Stimulated activated CD4-positive, alpha-beta T cell treated with anti-CD3 and anti-CD28 coated beads, Interleukin-1b, Interleukin-23, amount 100 ng/mL, for 1 hour (primary cell): ENCODE measurements at places on chromosomes 3 and 15.

GRCh38 chr3:174342941-174343501, 516.1 kb upstream of the NAALADL2 start:
- no peak for DNase-seq

DNA sequence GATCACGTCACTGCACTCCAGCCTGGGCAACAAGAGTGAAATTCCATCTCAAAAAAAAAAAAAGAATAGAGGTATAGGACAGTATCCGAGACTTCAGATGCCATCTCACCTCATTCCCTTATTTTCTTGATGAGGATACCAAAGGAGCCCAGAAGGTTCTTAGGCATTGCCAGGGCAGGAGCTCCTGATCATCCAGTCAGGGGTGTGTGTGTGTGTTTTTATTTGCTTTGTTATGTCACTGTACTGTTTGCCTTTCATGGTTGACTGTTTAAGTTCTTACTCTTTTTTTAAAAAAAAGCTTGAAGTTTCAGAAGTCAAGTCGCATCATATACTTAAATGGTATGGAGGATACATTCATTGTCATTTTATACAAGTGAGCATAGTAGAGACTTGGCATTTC, 140.0 kb upstream of the BHLHE40 start:
- DNase-seq = no peak

- no peak for DNase-seq
These were observed 80.6 kb upstream of the PRR20G start for GRCh38 chr3:127368186-127369032.

- no peak for DNase-seq
These were observed 19.2 kb downstream of the CHSY1 start for GRCh38 chr15:101232677-101233076.

DNA sequence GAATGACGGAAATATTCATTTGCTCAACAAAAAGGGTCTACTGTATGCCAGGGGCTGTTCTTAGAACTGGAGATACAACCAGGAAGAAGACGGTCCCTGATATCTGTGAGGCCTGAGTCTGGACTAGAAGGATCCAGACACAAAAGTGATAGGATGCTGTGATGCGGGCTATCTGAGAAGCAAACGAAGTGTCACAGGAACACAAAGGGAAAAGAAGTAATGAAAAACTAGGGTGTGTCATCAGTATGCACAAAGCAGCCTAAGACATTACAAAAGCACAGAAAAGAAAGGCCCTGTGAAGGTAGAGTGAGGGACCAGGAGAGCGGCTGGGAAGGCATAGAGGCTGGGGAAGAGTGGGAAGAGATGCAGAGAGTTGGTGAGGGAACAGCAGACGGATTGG, 63.3 kb upstream of the C3orf80 start:
- no peak for DNase-seq

- no peak for DNase-seq
These were observed 286.7 kb upstream of the TGFBR2 start for GRCh38 chr3:30319713-30320112.

DNA sequence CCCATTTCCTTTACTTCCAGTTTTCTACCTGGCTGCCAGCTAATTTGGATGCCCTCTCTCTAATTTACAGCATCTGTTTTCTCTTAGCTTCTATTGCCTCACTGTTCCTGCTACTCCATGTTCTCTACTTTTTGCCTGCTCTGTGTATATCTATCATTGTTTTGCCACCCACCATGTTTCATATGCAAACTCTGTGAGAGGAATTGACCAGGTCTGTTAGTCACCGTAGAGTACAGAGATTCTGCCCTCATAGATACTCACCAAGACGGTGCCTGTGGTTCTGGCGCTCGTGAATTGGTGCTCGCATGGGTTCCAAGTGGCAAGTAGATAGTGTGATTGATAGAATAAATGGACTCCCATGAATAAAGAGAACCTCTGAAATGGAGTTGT, 288.8 kb downstream of the CNTN6 start:
- DNase-seq = no peak
